Activated T-helper 9 cell treated with anti-CD3 and anti-CD28 coated beads, Interleukin-2, amount 50 U/mL, for 16 hours (primary cell): ENCODE measurements at places on chromosomes 2 and 18.
A peak's percentile ranks its signal among the peaks of the same experiment; 100 is the strongest.

- no peak for DNase-seq
These were observed 128.4 kb downstream of the IRS1 start for GRCh38 chr2:226671141-226671676.

DNA sequence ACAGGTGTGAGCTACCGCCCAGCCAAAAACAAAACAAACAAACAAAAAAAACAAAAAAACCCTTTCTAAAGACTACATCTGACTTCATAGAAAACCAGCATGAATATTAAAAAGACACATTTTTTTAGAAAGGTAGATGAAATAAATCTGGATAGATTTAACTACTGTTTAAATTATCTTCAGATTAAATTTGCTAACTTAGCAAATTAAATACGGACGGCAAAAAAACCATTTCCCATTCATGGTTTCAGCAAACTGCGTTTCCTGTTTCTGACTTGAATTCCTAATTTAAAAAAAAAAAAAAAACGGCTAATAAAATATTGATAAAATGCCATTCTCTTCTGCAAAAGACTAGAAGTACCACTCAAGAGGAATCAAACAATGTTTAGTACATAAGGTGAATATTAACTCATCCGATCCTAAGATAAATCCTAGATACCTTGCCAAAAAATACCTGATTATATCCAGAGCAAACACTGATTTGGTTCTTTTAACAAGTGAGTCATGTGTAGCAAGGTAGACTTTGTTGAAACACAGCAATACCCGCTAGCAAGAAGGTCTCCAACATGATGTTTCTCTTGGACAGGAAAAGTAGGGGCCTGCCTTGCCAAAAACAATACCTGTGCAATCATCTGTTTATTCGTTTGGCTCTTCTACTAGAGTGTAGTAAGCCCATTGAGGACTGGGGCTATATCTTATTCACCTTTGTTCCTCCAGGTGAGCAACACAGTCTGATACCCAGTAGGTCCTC is 96.2 kb downstream of the BARD1 start:
- DNase-seq = no peak

DNA sequence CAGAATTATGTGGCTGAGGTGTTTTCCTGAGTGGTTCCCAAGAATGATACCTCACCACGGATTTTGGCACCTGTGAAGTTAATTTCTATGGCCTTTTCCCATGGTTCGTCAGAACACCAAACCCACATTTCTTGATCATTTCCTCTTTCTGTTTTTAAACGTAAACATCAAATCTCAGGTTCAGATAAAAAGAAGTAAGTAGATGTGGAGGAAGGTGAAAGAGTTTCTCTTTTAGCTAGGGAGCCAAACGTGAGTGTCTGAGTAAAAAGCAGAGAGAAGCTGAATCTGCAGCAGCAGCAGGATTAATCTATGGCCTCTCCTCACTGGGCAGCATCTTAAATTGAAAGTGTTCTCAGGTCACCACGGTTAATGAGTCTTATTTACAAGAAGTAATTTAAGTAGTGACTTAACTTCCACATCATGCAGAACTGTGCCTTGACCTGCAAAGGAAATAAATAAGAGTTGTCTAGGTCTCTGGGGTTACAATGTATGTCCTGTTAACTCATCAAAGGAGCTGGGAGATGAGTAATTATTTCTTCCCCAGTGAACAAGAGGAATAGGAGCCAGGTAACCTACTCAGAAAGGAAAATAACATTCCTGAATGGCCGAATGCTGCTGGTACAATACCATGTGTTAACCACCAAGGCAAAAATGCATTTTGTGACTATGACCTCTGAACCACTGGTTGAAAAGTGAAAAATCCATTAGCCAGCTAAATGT is 139.6 kb upstream of the NETO1 start:
- DNase-seq = no peak

DNA sequence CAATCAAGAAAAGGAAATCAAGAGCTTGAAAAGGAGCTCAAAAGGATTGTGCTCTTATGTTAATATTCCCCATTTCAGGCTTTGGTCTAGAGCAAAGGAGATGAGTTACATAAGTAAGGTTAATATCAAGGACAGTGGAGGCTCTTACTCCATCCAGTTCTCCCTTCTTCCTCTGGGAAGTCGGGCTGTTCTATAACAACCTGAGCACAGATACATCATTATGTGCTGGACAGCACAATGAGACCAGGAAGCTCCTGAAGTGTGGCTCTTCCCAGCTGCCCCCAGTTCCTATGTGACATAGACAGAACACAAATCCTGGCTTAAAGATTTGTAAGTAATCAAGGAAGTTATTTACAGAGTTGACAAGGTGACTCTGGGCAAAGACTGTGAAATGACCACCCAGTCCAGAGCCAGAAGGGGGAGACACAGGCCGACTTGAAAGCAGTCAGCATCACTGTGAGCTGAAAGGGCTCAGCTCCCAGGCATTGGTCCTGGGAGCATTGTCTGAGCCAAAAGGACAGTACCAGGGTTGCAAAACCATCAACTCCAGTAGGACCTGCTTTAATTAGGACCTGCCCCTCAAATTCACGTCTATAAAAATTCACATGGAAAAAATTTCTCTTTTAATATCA is 917.6 kb upstream of the ACVR2A start:
- no peak for DNase-seq

DNA sequence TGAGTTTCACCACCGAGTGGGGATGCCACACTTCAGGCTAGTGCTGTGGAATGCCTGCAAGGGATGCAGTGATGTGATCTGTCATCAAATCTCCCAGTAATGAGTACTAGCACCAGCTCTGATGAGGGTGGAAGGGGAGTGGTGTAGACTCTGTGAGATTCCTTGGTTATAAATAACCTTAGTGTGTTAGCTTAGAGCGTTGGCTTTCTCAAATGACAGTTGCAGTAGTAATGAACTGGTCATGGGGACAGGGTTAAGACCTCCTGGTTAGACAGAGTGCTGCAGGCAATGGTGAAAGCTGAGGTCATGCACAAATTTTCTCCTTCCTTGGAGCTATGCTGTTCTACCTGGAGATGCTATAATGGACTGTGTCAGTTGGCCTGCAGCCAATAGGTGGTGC is 1063.4 kb upstream of the CRIM1 start:
- DNase-seq = no peak

GRCh38 chr2:218605432-218605831 is 2.3 kb upstream of the PLCD4 start:
- DNase-seq = no peak

- DNase-seq = no peak
These were observed 52.0 kb downstream of the DCC start for GRCh38 chr18:52391810-52392559.

DNA sequence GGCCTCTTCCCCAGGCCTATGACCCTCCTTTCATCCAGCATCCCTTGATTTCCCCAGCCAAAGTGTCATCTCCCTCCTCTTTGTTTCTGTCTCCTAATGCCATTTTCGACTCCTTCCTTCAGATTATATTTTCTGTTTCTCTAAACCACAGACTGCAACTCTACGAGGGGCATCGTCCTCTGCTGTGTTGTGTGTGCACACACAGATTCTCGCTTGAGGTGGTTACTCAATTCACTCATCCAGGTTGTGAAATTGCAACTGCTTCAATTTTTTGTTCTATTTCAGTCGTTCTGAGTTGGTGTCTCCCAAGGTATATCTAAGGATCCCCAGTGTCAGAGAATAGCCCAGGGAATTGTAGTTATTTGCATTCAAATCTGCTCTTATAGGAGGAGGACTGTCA is 113.5 kb upstream of the NDUFV2 start:
- DNase-seq = no peak

DNA sequence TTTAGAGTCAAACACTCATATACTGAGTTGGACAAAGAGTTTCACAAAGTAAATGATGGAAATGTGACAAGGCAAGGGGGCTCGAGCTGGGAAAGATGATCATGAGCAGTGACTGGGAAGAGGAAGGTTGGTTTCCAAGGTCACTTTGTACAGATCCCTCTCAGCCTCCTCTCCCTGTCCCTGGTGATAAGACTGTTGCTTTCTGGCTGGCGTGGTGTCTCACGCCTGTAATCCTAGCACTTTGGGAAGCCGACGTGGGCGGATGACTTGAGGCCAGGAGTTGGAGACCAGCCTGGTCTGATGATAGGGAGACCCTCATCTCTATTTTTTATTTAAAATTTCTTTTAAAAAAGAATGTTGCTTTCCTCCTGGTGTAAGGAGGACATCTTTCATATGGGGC is 86.6 kb upstream of the STPG4 start:
- no peak for DNase-seq

DNA sequence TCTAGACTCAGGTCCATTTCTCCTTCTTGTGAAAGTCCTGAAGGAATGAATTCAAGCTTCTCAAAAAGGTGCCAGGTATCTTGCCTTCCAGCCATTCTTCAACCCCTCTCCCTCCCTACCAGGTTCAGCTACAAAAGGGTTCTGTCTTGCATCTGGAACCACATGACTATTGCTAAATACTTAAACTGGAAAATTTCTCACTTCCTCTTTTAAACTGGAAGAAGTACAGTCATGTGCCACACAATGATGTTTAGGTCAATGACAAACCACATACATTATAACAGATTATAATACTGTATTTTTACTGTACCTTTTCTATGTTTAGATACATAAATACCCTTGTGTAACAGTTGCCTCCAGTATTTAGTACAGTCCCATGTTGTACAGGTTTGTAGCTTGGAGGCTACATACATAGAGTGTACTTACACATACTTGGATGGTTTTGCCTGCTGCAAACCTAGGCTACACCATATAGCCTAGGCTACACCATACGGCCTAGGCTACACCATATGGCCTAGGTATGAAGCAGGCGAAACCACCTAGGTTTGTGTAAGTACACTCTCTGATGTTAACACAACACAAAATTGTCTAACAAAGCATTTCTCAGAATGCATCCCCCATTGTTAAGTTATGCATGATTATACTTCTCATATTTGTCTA is 142.0 kb upstream of the DNMT3A start:
- no peak for DNase-seq

- no peak for DNase-seq
These were observed 64.5 kb downstream of the SH3YL1 start for GRCh38 chr2:199041-199966.

DNA sequence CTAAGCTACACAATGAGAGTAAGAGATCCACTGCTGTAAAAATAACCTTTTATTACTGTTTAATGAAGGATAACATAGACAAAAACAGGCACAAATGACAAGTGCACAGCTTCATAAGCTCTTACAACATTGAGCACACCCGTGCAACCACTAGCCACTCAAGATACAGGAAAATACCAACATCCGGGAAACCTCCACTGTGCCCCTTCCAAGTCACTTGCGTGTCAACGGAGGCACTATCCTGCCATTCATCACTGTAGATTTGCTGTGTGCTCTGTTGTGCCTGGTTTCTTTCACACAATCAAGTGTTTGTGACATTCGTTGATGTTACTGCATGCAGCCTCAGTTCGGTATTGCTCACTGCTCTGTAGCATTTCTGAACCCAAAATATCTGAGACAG is 292.9 kb upstream of the MYT1L start:
- DNase-seq = no peak

GRCh38 chr18:50639711-50640110 is 79.8 kb downstream of the MAPK4 start:
- no peak for DNase-seq

GRCh38 chr18:31722369-31722957 is 38.1 kb upstream of the B4GALT6 start:
- peak; percentile 46 for DNase-seq

- DNase-seq = no peak
These were observed 73.3 kb downstream of the UGGT1 start for GRCh38 chr2:128164311-128164710.

DNA sequence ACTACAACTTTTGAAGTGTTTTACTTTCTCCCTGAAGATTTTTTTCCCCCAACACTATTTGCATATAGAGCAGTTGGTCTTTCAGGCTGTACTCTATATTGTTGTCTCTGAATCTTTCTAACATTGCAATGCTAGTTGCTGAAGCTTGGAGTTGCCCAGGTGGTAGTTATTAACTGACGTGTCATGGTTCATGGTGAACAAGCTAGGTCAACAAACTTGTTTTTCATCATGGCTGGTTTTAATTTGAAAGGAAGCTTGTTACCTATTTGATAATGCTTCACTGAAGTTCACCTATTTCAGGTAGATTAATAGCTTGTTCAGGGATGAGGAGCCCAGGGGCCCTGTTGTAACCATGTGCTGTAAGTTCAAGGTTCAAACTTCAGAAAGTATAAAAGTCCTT is 158.8 kb upstream of the ZEB2 start:
- DNase-seq = no peak

DNA sequence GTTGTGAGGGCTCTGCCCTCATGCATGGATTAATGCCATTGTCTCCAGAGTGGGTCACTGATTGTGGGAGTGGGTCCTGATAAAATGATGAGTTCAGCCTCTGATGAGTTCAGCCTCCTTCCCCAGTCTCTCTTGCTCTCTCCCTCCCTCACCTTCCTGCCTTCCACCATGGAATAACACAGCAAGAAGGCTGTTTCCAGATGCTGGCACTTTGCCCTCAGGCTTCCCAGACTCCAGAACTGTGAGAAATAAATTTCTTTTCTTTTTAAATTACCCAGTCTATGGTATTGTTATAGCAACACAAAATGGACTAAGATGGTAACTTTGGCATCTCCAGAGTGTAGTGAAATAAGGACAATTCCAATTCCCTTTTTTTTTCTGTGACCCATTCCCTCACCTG is 47.1 kb upstream of the MAP4K3 start:
- no peak for DNase-seq

DNA sequence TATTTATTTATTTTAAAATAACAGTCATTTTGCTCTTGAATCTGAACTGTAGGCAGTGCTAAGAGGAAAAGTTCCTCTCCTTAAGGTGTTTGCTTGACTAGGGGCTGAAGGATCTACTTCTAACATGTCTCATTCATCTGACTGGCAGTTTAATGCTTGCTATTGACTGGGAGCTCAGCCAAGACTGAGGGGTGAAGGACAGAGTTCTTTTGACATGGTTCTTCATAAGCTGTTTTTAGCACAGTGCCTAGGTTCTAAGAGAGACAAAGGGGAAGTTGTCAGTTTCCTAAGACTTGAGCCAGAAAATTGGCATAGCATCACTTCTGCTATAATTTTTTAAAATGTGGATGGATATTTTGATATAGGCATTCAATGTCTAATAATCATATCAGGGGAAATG is 73.0 kb downstream of the COMMD1 start:
- no peak for DNase-seq

DNA sequence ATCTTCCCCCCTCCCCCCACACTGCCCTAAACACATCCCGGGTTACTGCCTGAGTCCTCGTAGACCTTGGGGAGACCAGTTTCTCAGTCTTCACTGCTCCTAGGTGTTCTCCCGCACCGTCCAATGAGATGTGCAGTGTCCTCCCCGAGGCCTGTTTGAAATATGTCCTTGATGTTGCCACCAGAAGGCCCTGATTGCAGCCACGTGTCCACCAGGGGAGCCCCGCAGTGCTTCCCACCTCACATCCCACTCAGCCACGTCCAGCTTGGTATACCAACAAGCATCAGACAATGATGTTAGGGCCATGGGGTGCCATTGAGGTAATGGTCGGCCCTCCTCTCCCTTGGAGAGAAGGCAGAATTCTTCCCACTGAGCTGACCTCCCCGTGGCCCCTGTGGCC is 38.7 kb downstream of the TCF7L1 start:
- no peak for DNase-seq

DNA sequence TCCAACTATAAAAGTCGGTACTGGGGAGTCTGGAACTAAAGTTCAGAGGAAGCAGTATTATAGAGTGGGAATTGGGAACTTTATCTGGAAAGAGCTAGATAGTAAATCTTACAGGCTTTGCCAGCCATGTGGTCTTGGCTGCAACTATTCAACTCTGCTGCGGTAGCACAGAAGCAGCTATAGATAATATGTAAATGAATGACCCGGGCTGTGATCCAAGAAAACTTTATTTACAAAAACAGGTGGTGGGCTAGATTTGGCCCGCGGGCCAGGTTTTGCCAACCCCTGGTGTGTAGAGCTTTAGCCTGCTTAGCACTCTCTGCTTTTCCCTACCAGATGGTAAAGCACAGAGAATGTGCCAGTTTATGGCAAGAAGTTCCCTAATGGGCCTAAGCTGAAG is 70.8 kb downstream of the TNP1 start:
- DNase-seq = no peak
